ENCODE measurements at places on chromosomes 7 and 10. TPM values are rescaled to one million over a fixed set of nuclear protein-coding genes. Genes with fewer than 3 reads are reported as not detected.
A peak's percentile ranks its signal among the peaks of the same experiment; 100 is the strongest.

Gene OR2F1
- total RNA-seq = not detected

Gene GRID1
- 1.4 TPM for total RNA-seq

Gene NKX2-3
- total RNA-seq = 5.2 TPM

DNA sequence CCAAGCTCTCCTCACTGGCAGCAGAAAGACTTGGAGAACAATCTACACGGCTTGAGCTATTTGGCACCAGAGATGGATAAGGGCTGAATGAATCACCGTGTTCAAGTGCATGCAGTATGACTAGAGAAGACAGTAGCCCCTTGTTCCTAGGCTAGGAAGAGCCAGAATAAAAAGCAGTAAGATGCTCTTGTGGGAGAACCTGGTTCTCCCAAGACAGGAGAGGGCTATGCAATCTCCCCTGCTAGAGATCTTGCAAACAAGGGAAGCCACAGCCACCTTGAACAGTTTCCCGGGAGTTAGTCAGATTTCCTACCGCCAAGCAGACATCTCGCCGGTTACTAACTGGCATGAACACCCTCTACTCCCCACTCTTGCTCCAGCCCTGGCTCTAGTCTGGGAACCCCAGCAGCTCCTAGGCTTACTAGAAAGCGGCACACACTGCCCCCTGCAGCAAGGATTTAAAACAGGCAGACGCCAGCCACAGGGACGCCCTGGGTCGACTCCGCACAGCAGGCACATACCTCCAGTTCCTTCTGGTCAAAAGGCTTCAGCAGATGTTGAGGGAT is 107.3 kb downstream of the SMURF1 start:
- no peaks in the 10 kb centered on the region for H3K27me3 ChIP-seq
- H3K36me3 ChIP-seq = no peaks in the 10 kb centered on the region
- H3K4me3 ChIP-seq = no peak overlapping the region
- DNase-seq = no peak

Gene PLPP4
- not detected for total RNA-seq

Gene SUV39H2
- total RNA-seq = 2.5 TPM

GRCh38 chr10:59362959-59363381 is 621 bp upstream of the FAM13C start:
- DNase-seq = peak; percentile 25
- no peaks in the 10 kb centered on the region for H3K4me1 ChIP-seq
- peak overlapping the region; percentile 36 for H3K4me3 ChIP-seq
- no peaks in the 10 kb centered on the region for H3K36me3 ChIP-seq
- H3K27me3 ChIP-seq = no peaks in the 10 kb centered on the region

GRCh38 chr7:8998762-8999161 is 565.4 kb downstream of the NXPH1 start:
- H3K4me3 ChIP-seq = no peak overlapping the region
- DNase-seq = no peak
- no peaks in the 10 kb centered on the region for H3K36me3 ChIP-seq
- H3K4me1 ChIP-seq = no peaks in the 10 kb centered on the region
- no peaks in the 10 kb centered on the region for H3K27me3 ChIP-seq

Gene KCNH2
- 4.4 TPM for total RNA-seq

Gene ADAP1
- 127 TPM for total RNA-seq

Gene LRRC4
- not detected for total RNA-seq
